ENCODE measurements at places on chromosomes 5 and 9. TPM values are rescaled to one million over a fixed set of nuclear protein-coding genes. Genes with fewer than 3 reads are reported as not detected.

The ZBTB34 gene
- 12.4 TPM for total RNA-seq

GRCh38 chr5:56861893-56862485 lies 46.6 kb downstream of the MAP3K1 start:
- no peak for DNase-seq

- DNase-seq, result peak; percentile 80
Observed at GRCh38 chr5:137142764-137143605, 356.1 kb downstream of the SPOCK1 start.

The SLCO4C1 gene
- 0.39 TPM for total RNA-seq

The FOXD4L5 gene
- total RNA-seq, result 0.19 TPM

The OR13C5 gene
- not detected for total RNA-seq

- DNase-seq, result no peak
Observed at GRCh38 chr5:143156572-143156971, 246.9 kb downstream of the NR3C1 start.
